ENCODE measurements at places on chromosomes 2 and 18. TPM values are rescaled to one million over a fixed set of nuclear protein-coding genes. Genes with fewer than 3 reads are reported as not detected.

DNA sequence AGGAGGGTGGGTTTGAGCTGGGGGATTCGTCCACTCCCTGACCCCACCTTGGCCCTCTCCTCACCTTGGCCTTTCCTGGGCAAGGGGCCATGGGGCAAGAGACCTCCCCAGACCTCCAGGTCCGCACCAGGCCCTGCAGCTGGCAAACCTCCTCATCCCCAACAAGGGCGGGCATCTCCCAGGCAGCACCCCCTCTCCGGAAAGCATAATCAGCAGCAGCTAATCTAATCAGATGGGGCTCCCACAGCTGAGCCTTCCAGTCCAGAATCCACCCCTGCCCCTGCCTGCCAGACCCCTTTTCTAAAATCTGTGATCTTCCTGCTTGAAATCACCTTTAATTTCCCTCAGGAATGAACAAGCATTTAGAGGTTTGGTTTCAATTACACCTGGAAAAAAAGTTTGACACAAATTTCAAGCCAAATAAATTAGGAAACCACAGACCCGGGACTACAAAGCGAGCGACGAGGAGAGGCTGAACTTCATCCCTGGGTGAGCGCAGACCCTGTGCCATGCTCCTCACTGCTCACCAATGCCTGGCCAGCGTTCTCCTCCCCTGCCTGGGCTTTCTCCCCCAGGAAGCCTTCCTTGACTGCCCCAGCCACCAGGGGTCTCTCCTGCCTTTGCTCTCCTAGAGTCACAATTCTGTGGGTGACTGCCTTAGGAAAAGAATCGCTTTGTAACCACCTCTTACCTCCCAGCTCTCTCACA is 143.0 kb upstream of the MYCN start:
- no peak overlapping the region for H3K4me3 ChIP-seq
- H3K36me3 ChIP-seq: no peaks in the 10 kb centered on the region
- H3K27ac ChIP-seq: no peak overlapping the region
- peak; percentile 85 for DNase-seq

The LIMS2 gene
- total RNA-seq: 5.4 TPM

DNA sequence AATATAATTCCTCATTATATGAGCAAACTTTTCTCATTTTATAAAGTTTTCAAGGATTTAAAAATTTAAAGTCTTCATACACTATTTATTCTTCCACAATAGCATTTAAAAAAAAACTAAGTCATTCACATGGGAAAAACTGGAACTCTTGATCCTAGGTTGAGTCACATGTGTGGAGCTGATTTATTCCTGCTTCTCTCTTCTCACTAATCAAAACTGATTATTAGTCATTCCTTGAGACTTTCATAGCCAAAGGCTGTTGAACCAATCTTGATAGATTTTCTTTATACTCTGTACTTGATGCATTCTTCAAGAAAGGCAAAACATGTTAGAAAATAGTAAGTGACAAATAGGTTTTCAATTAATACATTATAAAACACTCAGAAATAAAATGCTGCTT is 27.4 kb downstream of the NR4A2 start:
- H3K27ac ChIP-seq: no peak overlapping the region
- H3K4me3 ChIP-seq: no peak overlapping the region
- peaks cover 2% of the 10 kb centered on the region for H3K4me1 ChIP-seq

DNA sequence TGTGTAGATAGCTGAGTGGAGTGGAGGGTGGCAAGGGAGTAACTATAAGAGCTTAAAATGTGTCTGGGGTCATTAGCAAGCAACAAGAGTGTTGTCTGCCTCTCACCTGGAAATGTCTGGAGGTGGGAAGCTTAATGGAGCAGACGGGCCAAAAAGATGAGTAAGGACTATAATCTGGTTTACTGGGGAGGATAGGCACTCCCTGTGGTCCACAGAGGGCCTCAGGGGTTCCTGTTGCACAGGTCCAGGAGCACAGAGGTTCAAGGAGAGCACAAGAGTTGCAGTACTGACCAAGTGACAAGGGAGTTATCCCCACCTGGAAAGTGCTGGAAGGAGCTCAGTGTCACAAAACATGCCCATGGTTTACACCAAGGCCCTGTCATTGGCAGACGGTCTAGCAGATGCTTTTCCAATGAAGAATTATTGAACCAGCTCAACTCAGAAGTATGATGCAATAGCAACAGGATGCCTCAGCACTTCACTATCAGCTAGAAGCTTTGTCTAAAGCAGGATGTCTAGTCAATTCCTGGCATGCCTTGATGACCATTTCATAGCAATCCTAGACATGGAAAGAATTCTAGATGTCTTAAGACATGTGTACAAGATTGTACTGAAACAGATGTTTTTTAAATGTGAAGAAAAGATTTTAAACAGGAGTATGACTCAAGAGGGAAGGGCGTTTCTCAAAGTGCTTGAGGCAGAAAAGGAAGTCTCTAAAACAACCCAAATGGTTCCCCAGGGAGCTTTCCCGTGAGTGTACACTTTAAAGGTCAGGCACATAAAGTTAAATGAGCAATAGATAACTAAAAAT is 62.9 kb upstream of the SERPINE2 start:
- no peaks in the 10 kb centered on the region for H3K4me1 ChIP-seq
- no peak overlapping the region for H3K27ac ChIP-seq
- no peak overlapping the region for H3K4me3 ChIP-seq
- DNase-seq: no peak
- no peaks in the 10 kb centered on the region for H3K27me3 ChIP-seq
- no peaks in the 10 kb centered on the region for H3K36me3 ChIP-seq

DNA sequence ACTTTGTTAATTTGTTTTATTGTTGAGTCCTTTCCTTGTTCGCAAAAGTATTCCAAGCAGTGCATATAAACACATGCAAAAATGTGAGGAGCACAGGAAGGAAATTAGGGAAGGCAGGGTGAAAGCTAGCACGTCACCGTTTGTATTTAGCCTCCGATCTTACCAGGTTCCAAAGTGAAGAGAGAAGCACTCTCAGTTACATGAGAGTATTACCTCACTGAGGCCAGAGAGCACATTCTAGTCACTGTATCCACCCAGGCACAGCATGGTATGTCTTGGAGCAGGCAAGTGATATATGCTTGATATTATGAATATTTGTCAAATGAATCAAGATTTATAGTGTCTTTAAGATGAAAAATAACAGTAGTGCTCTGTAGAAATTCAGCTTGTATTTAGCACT is 6.5 kb upstream of the TMEM182 start:
- no peaks in the 10 kb centered on the region for H3K4me1 ChIP-seq
- no peak for DNase-seq
- no peaks in the 10 kb centered on the region for H3K36me3 ChIP-seq
- no peaks in the 10 kb centered on the region for H3K27me3 ChIP-seq
- H3K4me3 ChIP-seq: no peak overlapping the region

- no peaks in the 10 kb centered on the region for H3K4me1 ChIP-seq
- no peaks in the 10 kb centered on the region for H3K27me3 ChIP-seq
- H3K4me3 ChIP-seq: no peak overlapping the region
- no peaks in the 10 kb centered on the region for H3K36me3 ChIP-seq
- no peak for DNase-seq
Measured at GRCh38 chr2:52311862-52312261, 1279.9 kb upstream of the NRXN1 start.

- no peak for DNase-seq
- H3K4me1 ChIP-seq: no peaks in the 10 kb centered on the region
- H3K27ac ChIP-seq: no peak overlapping the region
- H3K27me3 ChIP-seq: peaks cover 21% of the 10 kb centered on the region
- no peaks in the 10 kb centered on the region for H3K36me3 ChIP-seq
- no peak overlapping the region for H3K4me3 ChIP-seq
Measured at GRCh38 chr2:46325182-46325928, 28.1 kb downstream of the EPAS1 start.

DNA sequence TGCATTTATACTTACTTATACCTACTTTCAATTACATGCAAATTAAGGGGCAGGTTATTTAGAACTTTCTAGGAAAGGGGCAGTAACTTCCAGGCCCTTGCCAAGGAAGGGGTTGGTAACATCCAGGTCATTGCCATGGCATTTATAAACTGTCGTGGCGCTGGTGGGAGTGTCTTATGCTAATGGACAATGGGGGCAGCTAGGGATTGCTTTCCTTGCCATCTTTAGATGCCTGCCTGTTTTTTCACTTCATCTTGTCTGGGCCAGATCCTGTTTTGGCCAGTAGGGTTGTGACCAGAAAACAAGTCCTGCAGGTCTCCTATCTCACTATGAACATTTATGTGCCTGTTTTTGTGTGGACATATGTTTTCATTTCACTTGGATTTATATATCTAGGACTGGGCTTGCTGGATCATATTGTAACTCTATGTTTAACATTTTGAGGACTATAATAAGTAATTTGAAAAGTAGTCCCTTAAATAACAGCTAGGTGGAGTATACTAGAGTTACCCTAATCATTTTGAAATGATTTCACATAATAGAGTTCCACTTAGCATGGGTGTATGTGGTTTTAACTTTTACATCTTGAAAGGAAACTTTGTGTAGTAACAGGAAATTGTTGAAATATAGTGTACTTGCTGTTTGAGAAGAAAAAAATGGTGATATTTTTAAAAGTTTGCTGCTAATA is 56.1 kb downstream of the LCLAT1 start:
- DNase-seq: no peak
- H3K27ac ChIP-seq: no peak overlapping the region

- no peaks in the 10 kb centered on the region for H3K36me3 ChIP-seq
- peaks cover 15% of the 10 kb centered on the region for H3K4me1 ChIP-seq
- H3K27ac ChIP-seq: no peak overlapping the region
Measured at GRCh38 chr18:48875942-48876511, 74.7 kb downstream of the SMAD7 start.

All from endodermal cell (in vitro differentiated cells).